ENCODE measurements at places on chromosomes 12 and 14.

GRCh38 chr12:25717552-25717951 lies 164.5 kb upstream of the LMNTD1 start:
- no peak for DNase-seq

DNA sequence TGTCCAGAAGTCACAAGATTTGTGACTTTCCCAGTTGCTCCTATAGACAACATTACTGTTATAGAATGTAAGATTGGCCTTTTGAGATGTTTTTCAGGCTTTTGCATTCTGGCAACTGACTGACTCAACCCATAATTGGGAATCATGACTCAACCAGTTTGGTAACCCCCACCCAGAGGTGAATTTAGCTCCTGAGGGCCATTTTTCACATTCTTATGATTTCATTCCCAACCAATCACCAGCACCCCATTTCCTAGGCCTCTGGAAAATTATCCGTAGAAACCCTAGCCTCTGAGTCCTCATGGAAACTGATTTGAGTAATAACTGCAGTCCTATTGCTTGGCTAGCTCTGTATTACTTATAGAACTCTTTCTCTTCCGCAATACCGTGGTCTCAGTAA lies 626.0 kb upstream of the SEL1L start:
- DNase-seq, result no peak

DNA sequence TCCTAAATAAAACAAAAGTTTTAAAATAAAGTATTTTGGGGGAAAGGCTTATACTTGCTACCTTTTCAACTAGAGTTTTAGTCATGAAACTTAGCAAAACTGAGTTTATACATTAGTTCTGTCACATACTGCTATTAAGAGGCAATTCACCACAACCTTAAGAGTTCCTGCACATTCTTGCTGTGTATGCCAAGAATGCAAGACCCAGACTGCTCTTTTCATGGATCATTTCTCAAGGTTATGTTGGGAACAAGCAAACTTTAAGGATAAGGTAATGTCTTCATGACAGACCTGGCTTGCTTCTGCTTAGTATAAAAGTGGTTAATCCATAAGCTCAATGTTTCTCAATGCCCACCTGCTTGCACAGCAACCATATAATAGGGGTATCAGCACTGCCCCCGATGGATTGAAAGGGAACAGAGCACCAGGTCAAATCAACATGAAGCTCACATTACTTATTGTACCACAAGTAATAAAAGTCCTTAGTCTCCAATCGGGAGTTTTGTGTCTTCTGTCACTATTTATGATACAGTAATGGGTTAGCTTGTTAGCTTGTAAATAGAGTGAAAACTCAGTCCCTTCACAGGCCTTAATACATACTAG lies 67.6 kb downstream of the KIF21A start:
- DNase-seq, result no peak

- DNase-seq, result no peak
These were observed 114.8 kb upstream of the DIO3 start for GRCh38 chr14:101446387-101446969.

DNA sequence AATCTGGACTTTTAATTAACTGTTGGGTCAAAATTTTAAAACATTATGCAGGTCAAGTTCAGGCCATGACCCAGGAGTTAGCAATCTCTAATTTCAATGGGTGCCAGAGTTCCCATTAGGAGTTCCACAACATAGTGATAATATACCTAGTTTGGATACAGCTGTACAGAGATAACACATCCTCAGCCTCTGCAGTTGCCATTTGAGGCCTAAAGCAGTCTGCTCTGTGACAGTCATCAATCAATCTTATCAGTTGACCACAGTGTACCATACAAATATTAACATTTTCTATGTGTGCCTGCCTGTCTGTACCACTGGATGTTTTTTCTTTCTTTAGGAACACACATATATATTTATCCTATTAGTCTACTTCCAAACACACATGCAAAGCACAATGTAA lies 54.0 kb upstream of the BBS10 start:
- DNase-seq, result no peak

- DNase-seq, result no peak
These were observed 43.2 kb downstream of the MLXIP start for GRCh38 chr12:122121745-122122144.

DNA sequence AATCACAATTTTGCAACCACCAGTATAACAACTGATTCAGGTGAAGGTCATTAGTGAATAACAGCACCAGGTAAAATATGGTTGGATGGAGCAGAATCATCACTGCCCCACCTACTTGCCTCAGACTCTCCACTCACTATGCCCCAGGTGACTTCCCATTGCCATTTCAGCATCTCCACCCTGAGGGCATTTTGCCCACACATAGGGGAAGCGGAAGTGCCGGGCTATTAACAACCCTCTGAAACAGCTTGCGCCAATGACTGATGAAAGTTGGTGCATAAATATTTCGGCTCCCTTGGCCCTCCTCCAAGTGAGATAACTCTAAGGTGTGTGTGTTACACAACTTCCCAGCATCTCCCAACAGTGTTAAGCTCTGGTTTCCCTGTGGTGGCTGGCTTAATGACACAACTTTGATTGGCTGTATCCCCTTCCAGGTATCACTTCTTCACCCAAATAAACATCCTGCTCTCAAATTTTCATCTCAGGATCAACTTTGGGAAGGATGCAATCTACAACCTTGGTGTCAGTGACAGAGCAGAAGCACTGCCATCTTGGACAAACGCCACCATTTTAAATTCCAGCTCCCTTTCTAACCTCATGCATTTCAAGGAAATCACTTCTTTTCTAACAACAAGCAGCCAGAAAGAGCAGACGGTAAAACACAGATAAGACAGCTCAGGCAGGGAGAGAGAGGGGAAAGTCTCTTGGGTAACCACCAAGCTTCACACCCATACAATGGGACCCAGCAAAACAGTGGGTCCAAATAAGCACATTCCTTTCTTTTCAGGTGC lies 73.6 kb upstream of the PPP2R5C start:
- DNase-seq, result no peak

DNA sequence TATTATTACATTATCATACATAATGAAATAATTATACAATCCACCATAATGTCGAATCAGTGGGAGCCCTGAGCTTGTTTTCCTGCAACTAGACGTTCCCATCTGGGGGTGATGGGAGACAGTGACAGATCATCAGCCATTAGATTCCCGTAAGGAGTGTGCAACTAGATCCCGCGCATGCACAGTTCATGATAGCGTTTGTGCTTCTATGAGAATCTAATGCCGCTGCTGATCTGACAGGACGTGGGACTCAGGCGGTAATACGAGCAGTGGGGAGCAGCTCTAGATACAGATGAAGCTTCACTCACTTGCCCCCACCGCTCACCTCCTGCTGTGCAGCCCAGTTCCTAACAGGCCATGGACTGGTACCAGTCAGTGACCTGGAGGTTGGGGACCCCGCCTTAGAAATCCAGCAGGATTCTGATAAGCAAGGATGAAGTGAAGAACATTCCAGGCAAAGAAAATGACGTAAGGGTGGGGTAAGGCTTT lies 204.6 kb downstream of the ETV6 start:
- no peak for DNase-seq

DNA sequence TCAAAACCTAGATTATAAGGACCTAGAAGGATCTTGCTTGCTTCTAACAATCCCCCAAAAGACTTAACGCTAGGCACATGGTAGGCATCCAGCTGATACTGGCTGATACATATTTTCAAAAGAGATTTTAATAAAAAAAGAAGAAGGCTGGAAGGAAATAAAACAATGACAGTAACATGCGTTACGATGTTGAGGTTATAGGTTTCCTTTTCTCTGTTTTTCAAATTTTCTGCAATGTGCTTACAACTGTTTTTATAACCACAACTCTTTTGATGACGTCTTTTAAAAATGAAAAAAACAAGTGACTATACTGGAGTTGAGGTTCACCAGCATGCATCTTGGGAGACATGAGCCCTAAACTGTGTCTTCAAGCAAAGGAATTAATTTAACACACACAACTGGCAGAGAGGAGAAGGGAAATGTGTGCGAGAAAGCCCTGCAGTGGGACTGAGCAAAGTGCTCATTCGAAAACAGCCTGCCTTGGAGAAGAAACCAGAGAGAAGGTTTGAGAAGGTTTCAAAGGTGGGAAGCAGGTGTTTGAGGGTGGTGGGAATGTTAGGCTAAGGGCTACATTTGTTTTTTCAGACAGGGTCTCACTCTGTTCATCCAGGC lies 80.4 kb downstream of the DUSP16 start:
- no peak for DNase-seq

GRCh38 chr14:105193916-105194782 lies 13.0 kb upstream of the NUDT14 start:
- no peak for DNase-seq

DNA sequence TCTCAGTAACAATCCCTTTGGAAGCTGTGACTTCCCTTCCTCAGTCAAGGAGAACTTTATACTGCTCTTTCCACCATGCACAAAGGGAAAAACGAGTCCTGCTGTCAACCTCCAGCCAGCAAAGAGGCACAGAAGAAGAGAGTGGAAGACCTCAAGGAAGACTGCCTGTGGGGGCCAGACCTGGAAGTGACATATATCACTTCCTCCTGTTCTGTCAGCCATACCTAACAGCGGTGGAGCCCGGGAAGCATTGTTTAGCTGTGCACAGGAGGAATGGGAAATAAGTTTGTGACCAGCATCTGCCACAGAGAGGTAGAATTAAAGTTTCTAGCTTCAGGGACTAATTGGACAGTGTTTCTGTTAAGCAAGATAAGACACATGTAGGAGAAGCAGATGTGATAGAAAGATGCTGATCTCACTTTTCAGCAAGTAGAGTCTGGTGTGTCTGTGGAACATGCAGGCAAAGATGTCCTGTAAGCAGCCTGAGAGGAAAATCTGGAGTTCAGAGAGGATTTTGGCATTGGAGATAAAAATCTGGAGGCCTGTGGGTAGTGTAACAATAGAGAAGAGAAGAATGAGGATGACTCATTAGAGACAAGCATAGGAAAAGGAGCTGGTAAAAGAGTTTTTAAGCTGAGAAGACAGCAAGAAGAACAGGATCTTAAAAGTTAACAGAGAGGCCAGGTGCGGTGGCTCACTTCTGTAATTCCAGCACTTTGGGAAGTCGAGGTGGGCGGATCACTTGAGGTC lies 141.6 kb upstream of the CPSF6 start:
- DNase-seq, result no peak

GRCh38 chr12:42266579-42267230 lies 28.7 kb upstream of the YAF2 start:
- DNase-seq, result no peak

- no peak for DNase-seq
These were observed 201.8 kb upstream of the CCDC196 start for GRCh38 chr14:66284346-66284745.
